ENCODE measurements at places on chromosomes 2 and 18. TPM values are rescaled to one million over a fixed set of nuclear protein-coding genes. Genes with fewer than 3 reads are reported as not detected.

MGAT4A gene
- total RNA-seq, result 9.9 TPM

GCA gene
- total RNA-seq, result 8.3 TPM

ST6GAL2 gene
- total RNA-seq, result 3.6 TPM

C2orf80 gene
- total RNA-seq, result not detected

TNFRSF11A gene
- total RNA-seq, result 1.2 TPM

Measured in esophagus muscularis mucosa (tissue), 4 donors.